ENCODE measurements at places on chromosomes 7 and 10.

GRCh38 chr10:30980951-30981616 is 50.6 kb downstream of the ZNF438 start:
- no peak for DNase-seq

DNA sequence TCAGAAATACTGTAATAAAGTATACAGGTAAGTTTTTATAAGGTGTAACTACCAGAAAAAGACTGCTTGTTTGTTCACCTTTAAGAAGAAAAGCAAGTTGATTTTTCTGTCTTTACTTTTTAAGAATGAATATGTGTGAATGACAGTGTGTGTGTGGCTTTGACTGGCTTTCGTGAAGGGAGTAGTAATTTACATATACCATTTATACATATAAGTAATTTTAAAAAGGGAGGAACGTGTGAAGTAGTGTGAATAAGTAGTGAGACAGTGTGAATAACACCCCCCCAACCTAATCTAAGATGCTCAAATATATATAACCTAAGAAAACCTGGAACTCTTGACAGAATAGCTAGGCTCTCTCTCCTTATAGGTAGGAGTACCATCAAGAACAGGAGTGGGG is 33.2 kb downstream of the RBM33 start:
- DNase-seq: no peak

GRCh38 chr7:76244781-76245391 is 43.2 kb downstream of the SRRM3 start:
- DNase-seq: no peak

GRCh38 chr7:2112261-2113198 is 120.2 kb downstream of the MAD1L1 start:
- no peak for DNase-seq

DNA sequence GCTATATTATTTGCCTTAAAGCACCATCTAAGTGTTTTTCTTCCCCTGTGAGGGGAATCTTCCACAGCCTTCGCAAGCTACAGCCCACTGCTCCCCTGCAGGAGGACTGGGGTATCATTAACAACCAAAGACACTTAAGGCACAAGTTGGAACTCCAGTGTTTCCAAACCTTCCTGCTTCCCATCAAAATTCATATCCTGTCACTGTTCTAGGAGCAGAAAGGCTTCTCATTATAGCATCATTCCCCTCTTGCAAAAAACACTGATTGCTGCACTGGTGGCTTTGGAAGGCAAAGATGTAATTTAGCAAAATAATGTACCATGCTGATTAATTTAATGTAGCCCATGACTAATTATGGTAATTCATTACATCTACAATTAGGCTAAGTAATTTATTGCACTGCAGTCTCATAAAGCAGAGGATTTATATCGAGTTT is 207.2 kb downstream of the SKAP2 start:
- DNase-seq: no peak

DNA sequence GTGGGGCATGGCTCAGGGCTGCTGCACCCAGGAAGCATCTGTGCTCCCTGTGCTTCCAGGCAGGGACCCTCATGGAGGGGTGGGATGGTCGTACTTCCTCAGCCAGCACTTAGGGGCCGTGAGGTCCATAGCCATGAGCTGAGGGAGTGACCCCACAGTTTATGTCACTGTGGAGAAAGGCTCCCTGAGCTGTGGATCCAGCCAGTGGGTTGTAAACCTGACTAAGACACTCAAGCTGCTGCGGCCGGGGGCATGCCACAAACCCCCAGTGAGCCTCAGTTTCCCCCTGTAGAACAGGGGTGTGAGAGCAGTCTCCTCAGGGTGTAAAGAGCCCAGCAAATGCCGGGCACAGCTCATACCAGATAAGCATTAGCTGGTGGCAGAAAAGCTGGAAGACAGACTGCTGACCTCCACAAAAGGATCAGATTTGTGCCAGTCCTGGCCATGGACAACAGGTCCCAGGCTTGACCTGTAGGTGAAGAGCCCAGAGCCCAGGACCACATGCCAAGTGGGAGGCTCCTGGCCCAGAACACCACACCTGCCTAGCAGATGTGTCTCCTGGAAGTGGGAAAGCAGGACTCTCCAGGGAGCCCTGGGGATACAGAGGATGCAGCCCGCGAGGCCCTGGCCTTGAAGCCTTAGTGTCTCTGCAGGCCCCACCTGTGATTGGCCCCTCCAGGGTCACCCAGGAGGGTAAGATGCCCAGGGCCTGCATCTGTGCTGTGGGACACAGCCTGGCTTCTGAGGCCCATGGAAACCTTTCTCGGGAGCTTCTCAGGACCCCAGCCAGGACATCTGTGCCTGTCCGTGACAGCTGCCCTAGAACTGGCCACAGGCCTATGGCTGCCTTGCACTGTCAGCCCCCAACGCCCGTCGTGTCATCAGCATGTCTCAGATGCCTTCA is 78.1 kb upstream of the RET start:
- DNase-seq: no peak

DNA sequence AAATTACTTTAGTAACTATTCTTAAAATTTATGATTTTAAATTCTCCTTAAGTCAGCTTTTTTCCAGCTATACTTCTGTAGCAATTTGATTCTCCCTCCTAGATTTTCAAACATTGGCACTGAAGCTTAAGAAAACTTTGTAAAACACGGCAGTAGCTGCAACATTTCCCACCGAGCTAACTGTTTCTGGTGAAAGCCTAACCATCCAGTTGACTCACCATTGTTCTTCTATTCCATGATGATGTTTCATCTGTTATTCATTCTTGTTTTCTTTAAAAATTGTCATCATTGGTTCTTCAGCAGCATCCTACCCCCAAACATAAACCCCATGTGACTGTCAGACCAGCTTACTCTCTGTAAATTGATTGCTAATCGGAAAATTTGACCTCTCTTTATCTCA is 312.3 kb downstream of the DGKB start:
- DNase-seq: no peak

DNA sequence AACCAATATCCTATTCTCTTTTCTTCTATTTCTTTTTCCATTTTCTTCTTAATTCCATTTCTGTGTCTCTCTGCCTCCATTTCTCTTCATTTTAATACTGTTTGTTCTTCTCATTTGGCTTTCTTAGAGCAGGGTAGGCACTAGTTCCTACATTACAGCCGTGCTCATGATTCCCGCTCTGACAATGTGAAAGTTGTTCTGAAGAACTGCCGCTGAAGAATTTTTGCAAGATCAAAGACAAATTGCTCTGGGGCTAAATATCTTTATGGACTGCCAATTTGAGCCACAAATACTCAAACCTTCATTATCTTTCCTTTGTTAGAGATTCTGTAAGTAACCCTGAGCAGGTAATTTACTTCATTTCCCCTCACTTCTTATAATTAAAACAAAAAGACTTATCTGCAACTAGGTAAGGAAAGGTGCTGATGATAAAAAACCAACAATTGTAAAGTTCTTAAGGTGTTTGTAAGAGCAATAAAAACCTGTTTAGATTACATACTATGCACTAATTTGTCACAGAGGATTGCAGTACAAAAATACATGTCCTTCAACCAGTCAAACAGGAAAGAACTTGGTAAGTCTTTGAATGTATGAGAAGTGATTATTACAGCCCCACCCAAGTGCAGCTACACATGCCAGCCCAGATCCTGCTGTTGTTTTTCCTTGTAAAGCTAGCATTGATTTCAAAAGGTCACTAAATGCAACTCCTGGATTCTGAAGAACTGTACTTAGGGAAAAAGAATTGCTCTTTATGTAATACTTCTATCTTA is 127.5 kb downstream of the COL28A1 start:
- DNase-seq: no peak

- DNase-seq: peak; percentile 32
Observed at GRCh38 chr7:129144834-129145668, 544 bp downstream of the TSPAN33 start.

GRCh38 chr10:74930965-74931364 is 104.6 kb downstream of the KAT6B start:
- DNase-seq: no peak

DNA sequence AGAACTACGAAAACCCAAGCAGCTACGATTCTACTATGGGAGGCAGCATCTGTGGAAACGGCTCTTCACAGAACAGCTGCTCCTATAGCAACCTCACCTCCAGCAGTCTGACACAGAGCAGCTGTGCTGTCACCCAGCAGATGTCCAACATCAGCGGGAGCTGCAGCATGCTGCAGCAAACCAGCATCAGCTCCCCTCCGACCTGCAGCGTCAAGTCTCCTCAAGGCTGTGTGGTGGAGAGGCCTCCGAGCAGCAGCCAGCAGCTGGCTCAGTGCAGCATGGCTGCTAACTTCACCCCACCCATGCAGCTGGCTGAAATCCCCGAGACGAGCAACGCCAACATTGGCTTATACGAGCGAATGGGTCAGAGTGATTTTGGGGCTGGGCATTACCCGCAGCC is 81.6 kb upstream of the SAMD8 start:
- DNase-seq: no peak

- DNase-seq: no peak
Observed at GRCh38 chr7:54783952-54784351, 24.9 kb upstream of the SEC61G start.

DNA sequence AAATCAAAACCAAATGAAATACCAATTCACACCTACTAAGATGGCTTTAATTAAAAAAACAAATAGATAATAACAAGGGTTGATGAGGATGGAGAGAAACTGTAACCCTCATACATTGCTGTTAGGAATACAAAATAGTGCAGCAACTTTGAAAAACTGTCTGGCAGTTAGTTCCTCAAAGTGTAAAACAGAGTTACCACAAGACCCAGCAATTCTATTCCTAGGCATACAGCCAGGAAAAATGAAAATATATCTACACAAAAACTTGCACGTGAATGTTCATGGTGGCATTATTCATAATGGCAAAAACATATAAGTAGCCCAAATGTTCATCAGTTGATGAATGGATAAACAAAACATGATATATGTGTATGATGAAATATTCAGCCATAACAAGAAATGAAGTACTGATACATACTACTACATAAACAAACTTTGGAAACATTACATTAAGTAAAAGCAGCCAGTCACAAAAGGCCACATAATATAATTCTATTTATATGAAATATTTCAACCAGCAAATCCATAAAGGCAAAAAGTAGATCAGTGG is 83.5 kb downstream of the BRAF start:
- no peak for DNase-seq

GRCh38 chr10:84294766-84295447 is 33.5 kb upstream of the CCSER2 start:
- no peak for DNase-seq

GRCh38 chr10:62454687-62455397 is 80.7 kb downstream of the ZNF365 start:
- DNase-seq: peak; percentile 18

DNA sequence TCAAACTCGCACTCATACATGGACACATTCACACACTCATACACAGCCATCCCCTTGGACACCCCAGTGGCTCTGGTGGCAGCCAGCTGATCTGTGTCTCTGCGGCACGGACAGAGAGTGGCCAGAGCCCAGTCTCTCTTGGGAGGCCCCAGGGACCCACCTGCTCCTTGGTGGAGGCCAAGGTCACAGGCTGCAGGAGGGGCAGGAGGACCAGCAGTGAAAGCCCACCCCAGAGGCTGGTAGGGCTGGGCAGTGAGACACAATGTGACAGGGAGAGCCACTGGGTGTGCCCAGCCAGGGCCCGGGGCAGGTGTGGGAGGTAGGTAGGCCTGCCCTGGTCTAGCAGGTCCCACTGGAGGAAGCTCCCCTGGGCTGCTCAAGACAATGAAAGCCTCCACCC is 18.5 kb downstream of the SHH start:
- no peak for DNase-seq

DNA sequence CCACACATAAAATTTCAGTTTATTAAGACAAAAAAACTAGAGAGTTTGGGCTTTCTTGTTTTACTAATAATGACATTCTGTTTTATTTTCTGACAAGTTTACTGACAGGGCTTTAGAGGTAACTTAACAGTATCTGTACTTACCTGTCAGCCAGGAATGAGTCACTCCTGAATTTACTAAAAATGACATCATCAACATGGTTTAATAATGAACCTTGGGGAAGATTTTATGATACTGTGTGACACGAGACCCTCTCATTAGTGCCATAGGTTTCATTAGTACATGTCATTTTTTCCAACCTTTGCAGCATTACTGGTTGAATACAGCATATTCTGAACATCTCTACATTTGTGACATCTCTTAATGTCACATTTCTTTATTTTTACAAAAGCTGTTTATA is 131.1 kb downstream of the KCND2 start:
- DNase-seq: no peak

DNA sequence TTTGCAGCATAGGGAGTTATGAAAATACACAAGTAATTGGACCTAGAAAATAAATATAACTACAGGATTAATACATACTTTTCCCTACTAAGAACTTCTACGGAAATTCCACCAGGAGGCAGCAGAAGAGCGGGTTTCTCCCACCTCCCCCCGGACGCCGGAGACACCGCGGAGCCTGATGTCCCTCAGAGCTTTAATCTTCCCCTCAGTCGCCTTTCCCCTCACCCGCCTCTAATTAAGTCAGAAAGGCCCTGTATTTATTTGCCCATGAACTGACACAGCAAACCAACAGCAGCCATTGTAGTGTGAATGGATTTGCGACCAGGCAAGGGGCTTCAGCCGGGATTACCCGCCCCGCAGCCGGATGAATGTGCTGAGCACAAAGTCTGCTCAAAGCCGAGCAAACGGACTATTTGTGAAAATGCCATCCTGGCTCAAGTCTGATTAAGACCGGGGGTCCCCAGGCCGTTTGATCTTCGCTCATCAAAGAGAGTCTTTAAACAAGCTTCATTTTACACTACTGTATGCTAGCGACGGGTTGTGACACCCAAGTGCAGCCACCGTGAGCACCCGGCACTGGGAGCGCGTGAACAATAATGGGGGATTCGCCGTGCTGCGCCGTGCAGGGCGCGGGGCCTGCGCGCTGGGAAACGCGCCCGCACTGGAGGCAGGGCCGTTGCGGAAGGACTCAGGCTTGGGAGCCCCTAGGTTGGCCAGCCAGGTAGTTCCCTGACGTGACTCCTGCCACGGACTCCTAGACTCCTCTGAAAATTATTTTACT is 5.6 kb upstream of the DKK1 start:
- peak; percentile 70 for DNase-seq

DNA sequence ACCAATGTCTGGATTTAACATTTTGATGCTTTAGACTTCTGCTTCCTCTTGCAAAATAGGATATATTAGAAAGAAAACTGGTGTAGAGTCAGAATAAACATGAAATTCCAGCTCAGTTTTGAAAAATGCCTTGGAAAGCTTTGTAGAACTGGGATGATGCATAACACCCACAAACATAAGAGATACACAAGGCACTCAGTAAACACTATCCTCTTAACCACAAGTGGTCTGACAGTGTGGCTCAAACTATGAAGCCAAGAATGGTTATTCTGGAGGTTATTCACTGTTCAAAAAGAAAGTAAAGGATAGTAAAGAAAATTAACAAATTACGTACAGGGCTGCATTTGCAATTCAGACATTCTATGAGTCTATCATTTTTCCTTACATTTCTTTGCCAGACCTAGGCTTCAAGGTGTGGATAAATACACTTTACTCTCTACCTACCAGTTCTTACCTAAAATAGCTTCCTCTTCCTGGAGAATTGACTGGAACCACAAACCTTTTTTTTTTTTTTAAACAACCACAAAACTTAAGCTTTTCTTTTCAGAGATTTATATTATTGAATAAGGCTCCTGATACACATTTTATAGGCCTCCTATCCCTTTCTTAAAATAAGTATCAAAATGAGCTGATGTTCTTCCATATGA is 9.0 kb upstream of the RSBN1L start:
- no peak for DNase-seq

GRCh38 chr7:46716926-46717325 is 795.9 kb upstream of the IGFBP3 start:
- no peak for DNase-seq

GRCh38 chr7:128171-129080 is 63.9 kb upstream of the FAM20C start:
- no peak for DNase-seq

Measured in HuH-7 (cell line).